Natural killer cell (primary cell): ENCODE measurements at places on chromosomes 13 and 19. TPM values are rescaled to one million over a fixed set of nuclear protein-coding genes. Genes with fewer than 3 reads are reported as not detected.

DNA sequence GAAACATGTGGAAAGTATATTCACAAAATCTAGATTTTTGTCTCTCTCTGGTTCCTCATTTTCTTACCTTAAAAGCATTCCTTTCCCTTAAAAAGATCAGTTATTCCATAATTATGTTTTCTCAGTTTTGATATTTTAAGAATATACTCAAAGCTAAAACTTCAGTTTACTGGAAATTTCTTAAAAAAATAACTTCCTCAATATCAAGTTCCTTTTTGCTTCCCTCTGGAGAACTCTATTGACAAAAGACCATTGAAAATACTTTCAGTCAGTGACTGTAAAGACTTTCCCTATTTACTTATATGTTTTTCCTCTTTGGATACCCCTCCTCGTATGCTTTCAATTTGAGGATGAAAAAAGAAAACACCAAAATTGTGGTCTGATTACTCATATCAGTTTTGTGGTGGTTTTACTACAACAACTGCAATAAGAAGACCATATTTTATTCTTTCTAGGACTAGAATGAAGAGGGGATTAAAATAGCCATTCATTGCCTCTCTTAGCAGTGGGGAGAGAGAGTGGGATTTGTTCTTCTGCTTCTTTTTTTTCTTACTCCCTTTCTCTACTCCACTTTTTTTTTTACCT lies 113.2 kb downstream of the ESD start:
- no peak for DNase-seq
- peaks cover 19% of the 10 kb centered on the region for H3K4me1 ChIP-seq
- peaks cover 8% of the 10 kb centered on the region for H3K36me3 ChIP-seq
- no peaks in the 10 kb centered on the region for H3K27me3 ChIP-seq

DNA sequence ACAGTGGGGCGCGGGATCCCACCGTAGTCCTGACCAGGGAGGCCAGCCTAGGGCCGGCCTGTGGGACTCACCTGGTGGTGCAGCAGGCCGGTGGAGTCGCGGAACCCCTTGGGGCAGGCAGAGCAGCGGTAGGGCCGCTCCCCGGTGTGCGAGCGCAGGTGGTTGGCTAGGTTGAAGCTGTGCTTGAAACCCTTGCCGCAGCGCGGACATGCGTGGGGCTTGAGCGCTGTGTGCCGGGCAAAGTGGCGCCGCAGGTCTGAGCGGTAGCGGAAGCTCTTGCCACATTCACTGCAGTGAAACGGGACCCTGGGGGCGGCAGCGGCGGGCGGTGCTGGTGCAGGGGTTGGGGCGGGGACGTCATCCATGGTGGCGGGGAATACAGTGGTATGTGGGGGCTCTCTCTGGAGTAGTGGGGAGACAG lies 1.8 kb downstream of the FIZ1 start:
- no peak overlapping the region for H3K27ac ChIP-seq
- H3K4me1 ChIP-seq: peaks cover 17% of the 10 kb centered on the region
- H3K4me3 ChIP-seq: no peak overlapping the region
- DNase-seq: no peak

GRCh38 chr13:50707628-50708027 lies 135.9 kb downstream of the DLEU7 start:
- no peak overlapping the region for H3K4me3 ChIP-seq
- no peaks in the 10 kb centered on the region for H3K36me3 ChIP-seq
- peaks cover 3% of the 10 kb centered on the region for H3K27me3 ChIP-seq
- no peak for DNase-seq

Gene RNU6-9
- not detected for total RNA-seq
